ENCODE measurements at places on chromosomes 13 and 19.

- no peak for DNase-seq
Observed at GRCh38 chr13:67175836-67176459, 54.2 kb downstream of the PCDH9 start.

- no peak for DNase-seq
Observed at GRCh38 chr13:43883631-43884030, 3.9 kb downstream of the LACC1 start.

DNA sequence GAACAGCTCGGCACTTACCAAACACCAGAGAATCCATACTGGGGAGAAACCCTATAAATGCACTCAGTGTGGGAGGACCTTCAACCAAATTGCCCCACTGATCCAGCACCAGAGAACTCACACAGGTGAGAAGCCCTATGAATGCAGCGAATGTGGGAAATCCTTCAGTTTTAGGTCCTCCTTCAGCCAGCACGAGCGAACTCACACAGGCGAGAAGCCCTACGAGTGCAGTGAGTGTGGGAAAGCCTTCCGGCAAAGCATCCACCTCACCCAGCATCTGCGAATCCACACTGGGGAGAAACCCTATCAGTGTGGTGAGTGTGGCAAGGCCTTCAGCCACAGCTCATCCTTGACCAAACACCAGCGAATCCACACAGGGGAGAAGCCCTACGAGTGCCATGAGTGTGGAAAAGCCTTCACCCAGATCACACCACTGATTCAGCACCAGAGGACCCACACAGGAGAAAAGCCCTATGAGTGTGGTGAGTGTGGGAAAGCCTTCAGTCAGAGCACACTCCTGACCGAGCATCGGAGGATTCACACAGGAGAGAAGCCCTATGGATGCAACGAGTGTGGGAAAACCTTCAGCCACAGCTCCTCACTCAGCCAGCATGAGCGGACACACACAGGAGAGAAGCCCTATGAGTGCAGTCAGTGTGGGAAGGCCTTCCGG lies 8.3 kb downstream of the ZNF135 start:
- DNase-seq = no peak

DNA sequence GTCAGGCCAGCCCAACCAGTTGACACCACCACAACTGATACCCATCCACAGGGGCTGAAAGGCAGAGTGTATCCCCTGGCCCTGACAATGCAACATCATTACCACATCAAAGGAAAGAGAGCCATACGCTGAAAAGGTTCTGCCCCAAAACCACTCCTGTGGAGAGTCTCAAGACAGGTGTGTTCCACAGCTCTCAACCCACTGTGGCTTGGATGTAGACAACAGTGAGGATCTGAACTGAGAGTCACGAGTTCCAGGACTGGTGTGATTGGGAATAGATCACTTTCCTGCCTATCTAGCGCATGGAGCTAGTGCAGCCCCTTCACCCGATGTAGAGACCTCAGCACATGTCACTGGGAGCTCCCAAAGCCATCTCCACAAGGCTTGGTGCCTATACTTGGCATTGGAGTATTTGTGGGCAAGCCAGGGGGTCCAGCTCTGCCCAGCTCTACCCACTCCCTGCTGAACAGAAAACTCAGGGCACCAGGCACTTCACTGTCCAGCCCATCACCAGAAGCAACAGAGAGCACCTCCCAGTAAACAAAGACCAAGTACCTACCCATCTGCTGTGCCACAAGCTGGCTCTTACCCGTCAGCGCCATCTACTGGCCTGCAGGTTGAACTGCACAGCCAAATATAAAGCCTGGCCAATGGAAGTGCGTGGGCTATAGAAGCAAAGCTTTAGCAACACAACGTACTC lies 579.5 kb downstream of the UQCRFS1 start:
- peak; percentile 42 for DNase-seq

DNA sequence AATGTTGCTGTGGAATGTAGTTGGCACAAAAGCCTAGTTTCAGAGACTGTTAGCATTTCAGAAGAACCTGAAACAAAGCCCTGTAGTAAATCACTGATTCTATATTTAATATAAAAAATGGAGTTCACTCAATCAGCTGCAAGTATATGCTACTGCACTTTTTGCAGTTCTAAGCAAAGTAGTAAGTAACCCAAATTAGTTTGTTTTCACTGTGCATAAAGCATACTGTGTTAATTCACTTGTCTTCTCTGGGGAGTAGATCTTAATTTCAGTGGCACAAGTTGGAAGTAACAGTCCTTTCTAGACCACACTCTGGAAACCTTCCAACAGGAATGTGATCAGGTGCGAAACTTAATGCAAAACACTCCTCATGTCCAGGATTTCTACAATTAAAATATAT lies 139.3 kb downstream of the DACH1 start:
- no peak for DNase-seq

GRCh38 chr13:30339738-30340330 lies 32.5 kb upstream of the KATNAL1 start:
- DNase-seq = no peak

DNA sequence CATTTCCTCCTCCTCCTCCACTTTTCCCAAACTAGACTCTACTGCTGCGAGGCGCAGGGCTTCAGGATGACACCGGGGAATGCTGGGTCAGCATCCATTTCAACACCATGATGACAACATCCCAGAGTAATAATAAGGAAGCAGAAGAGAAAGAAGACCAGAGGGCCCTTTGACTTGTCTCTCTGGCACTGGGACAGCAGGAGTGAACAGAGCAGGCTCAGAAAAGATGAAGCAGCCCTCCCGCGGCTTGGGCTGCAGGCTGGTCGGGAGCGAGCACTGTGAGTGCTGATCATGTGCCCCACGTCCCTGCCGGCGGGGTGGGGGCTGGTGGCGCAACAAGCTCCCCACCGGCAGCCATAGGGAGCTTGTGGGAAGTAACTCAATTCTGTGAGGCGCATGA lies 30.5 kb downstream of the RANBP3 start:
- DNase-seq = peak; percentile 51

DNA sequence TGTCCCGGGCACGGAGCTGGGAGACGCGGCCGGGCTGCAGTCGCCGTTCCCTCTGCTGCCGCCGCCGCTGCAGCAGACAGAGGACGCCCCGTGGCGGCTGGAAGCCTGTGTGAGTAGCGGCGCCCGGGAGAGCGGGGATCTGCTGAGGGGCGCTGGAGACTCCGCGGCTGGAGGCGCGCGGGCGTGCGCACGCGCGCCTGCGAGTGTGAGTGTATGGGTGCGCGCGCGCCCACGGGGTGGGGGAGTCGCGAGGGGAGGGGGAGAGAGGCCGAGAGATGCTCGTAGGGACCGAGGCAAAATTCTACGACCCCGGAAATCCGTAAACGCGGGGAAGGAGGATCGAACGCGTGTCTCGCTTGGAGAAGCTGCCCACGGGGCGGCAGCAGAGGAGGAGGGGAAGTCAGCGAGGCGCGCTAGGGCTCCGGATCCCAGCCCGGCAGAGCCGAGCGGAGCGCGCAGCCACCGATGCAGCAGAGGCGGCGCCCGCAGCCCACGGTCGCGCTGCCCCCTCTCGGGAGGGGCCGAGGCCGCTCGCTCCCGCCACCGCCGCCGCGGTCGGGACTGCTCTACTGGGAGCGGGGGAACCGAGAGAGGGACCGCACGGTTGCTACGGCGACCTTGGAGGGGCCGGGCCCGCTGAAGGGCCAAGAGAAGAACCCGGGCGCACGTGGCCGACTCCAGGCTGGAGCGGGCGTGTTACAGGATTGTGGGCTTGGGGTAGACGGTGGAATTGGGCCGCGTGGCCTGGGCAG lies at the start of gene ENOX1:
Gene ENOX1, minus strand, starts transcription at position 207 of the 752 bp plus-strand sequence.
- DNase-seq = peak; percentile 91

GRCh38 chr13:24161980-24162525 lies 1.5 kb downstream of the SPATA13 start:
- no peak for DNase-seq

DNA sequence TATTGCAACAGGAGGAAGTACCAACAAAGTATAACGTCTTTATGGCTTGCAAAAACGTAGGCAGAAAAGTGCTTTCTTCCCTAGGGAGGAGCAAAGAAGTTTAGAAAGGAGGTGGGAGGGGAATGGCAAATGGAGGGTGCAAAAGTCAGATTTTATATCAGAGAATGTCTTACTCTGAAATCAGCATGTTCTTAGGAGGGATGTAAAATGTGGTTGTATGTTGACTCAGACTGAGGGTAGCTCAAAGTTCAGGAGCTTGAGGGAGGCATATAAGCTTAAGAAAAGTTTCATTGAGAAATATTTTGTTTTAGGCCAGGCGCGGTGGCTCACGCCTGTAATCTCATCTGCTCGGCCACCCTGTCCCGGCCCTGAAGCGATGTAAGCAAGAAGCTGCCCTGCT lies 1.7 kb downstream of the ZNF90 start:
- DNase-seq = no peak

- no peak for DNase-seq
Observed at GRCh38 chr19:35034588-35035382, 4.5 kb downstream of the SCN1B start.

GRCh38 chr19:44050740-44051649 lies 841 bp upstream of the ZNF223 start:
- no peak for DNase-seq

DNA sequence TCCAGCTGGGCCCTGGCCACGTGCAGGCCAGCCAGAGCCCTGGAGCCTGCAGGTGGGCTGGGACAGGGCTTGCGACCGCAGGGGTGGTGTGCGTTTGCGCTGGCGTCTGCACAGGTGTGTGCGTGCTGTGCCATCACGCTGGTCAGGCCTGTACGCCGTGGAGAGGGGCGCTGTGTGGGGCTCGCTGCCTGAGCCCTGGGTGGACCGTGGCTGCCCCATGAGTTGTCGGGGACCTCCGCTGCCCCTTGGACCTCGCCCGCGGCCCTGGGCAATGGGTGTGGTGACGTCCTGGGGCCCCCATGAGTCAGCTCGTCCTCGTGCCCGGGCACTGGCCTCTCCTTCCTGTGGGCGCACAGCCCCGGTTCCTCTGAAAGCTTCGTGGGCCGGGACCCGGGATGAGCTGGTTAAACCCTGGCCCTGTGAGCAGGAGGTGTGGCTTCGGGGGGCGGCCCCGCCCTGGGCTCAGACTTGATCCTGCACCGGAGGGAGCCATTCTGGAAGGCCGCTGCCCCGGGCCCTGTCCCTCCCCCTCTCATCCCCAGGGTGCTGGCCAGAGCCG lies 6.8 kb downstream of the CSNK1G2 start:
- DNase-seq = no peak

DNA sequence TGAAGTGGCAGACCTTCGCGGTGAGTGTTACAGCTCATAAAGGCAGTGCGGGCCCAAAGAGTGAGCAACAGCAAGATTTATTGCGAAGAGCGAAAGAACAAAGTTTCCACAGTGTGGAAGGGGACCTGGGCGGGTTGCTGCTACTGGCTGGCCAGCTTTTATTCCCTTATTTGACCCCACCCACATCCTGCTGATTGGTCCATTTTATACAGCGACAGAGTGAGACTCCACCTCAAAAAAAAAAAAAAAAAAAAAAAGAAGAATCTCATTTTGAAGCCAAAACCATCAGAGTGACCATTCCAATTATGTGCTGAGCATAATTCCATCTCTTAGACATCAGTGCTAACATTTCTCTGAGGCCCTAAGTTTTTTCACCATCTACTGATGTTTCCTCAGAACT lies 1.9 kb upstream of the ZNF552 start:
- no peak for DNase-seq

- no peak for DNase-seq
Observed at GRCh38 chr19:55066107-55066709, 3.3 kb upstream of the RDH13 start.

- no peak for DNase-seq
Observed at GRCh38 chr13:107251341-107251740, 683.4 kb upstream of the ARGLU1 start.

GRCh38 chr13:84870190-84870589 lies 929.0 kb downstream of the SLITRK6 start:
- no peak for DNase-seq

GRCh38 chr19:1873524-1874473 lies 10.4 kb upstream of the KLF16 start:
- peak; percentile 37 for DNase-seq

- DNase-seq = no peak
Observed at GRCh38 chr13:49063497-49063896, 87.8 kb downstream of the FNDC3A start.

DNA sequence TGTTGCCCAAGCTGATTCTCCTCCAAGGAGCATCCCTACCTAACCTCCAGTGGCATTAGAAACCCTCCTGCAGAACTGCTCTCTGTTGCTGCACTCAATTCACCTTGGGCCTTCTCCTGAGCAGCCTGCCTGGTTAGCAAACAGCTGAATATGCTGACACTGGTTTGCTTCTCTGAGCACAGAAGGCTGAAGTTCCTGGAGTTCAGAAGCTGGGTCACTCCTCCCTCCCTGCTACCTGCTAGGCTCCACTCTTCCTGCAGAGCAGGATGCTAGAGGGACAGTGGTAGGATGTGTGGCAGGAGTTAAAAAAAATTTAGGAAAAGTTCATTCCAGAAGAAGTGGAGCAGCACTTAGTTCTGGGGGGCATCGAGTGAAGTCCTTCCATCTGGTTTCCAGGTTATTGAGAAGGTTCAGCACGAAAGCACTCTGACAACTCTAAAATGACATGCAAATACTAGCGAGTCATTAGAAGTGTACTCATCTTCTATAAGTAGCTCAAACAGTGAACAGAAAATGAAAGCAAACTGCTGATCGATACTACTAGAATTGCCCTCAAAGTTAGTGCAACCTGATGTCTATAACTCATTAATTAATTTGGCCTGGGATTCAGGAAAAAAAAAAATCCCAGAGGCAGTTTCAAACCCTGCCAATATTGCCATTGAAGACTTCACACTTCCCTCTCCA lies 293.7 kb downstream of the POU4F1 start:
- DNase-seq = no peak
